GM23248 (cell line): ENCODE measurements at places on chromosomes 6 and 20. TPM values are rescaled to one million over a fixed set of nuclear protein-coding genes. Genes with fewer than 3 reads are reported as not detected.

UNC5CL gene
- total RNA-seq: not detected in 2 replicates

TAGAP gene
- total RNA-seq: not detected in 2 replicates

GSTA2 gene
- 0.11 TPM in 1 of 2 replicates, not detected in the other for total RNA-seq

GRCh38 chr6:97440590-97441176, 157.7 kb upstream of the MMS22L start:
- H3K27ac ChIP-seq: no peak overlapping the region
- H3K4me3 ChIP-seq: peak overlapping the region; percentile 36; the same call in 1 of the 2 replicates
- DNase-seq: peak; percentile 57
- no peaks in the 10 kb centered on the region for H3K36me3 ChIP-seq

DNA sequence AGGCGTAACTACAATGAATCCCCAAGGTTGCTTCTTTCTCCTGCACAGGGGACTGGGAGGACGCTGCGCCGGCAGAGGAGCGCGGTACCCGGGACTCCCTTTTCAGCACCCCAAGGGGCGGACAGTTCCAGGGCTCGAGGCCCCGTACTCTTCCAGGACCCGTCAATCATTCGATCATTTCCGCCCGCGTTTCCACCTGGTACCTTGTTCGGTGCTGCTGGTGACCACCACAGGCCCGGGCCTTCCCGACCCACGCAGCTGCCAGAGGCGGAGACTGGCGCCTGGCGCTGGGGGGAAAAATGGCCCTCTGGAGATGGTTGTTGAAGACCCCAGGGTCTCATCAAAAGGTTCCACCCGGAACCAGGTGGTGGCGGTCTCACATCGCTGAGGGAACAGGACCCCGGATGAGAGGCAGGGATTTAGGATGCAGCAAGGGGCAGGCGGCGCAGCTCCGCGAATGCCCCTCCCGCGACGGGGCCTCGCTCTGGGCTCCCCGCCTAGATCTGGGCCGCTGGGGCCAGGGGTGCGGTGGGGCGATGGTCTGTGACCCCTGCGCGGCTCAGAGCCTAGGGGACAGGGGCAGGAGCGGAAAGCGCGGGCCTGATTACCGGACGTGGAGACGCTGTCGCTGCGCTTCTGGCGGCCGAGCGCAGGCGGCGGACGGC, 744 bp downstream of the VSX1 start:
- H3K36me3 ChIP-seq: no peaks in the 10 kb centered on the region
- H3K4me1 ChIP-seq: peaks cover 9% of the 10 kb centered on the region; the same call in 1 of the 2 replicates
- DNase-seq: peak; percentile 30
- no peak overlapping the region for H3K4me3 ChIP-seq
- peaks cover 91% of the 10 kb centered on the region for H3K27me3 ChIP-seq

DNA sequence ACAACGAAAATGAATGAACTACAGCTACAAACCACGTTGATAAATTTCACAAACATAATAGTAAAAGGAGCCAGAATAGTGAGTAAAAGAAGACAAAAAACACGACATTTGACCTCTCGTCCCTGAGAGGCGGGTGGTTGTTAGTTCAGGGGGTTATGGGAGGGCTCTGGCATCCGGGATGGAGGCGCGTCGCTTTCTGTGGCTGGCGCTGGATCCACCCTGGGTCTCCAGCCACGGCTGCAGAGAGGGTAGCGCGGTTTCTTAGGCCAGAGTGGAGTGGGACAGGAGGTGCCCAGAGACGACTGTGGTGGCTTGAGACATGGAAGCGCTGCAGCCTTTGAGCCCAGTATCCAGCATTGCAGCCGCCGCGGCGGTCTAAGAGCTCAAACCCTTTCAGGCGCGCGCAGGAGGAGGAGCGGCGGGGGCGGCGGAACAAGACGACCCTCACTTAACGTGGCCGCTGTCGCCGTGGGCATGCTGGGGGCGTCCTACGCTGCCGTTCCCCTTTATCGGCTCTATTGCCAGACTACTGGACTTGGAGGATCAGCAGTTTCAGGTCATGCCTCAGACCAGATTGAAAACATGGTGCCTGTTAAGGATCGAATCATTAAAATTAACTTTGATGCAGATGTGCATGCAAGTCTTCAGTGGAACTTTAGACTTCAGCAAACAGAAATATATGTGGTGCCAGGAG, 3.7 kb upstream of the ZSCAN23 start:
- H3K27me3 ChIP-seq: no peaks in the 10 kb centered on the region
- no peak overlapping the region for H3K27ac ChIP-seq
- peaks cover 5% of the 10 kb centered on the region for H3K4me1 ChIP-seq

GRCh38 chr6:85470023-85470410, 20.1 kb downstream of the NT5E start:
- H3K27me3 ChIP-seq: no peaks in the 10 kb centered on the region
- peak overlapping the region; percentile 63; the same call in 1 of the 2 replicates for H3K27ac ChIP-seq
- peaks cover 47% of the 10 kb centered on the region for H3K36me3 ChIP-seq
- peak; percentile 46 for DNase-seq

DNA sequence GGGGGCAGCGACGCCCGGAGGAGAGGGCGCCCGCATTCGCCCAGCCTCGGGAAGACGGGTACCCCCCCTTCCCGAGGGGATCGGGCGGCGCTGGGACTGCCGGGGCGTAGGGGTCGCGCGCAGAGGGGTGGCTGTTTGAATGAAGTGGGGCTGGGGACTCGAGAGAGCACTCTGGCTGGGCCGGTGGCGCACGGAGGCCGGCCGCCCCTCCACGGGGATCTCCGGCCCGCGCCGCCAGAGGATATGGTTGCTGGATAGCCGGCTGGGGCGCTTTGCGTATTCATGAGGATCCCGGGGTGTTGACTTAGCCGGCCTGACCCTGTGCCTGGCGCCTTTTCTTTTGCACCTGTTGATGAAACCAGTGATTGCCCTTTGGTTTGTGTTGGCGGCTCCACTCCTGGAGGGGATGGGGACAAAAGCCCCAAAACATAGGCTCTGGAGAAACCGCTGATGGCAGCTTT, 469 bp downstream of the SYNJ2 start:
- H3K27ac ChIP-seq: no peak overlapping the region
- no peaks in the 10 kb centered on the region for H3K27me3 ChIP-seq
- no peaks in the 10 kb centered on the region for H3K36me3 ChIP-seq
- peak; percentile 74 for DNase-seq
- H3K4me3 ChIP-seq: peak overlapping the region; percentile 96

DNA sequence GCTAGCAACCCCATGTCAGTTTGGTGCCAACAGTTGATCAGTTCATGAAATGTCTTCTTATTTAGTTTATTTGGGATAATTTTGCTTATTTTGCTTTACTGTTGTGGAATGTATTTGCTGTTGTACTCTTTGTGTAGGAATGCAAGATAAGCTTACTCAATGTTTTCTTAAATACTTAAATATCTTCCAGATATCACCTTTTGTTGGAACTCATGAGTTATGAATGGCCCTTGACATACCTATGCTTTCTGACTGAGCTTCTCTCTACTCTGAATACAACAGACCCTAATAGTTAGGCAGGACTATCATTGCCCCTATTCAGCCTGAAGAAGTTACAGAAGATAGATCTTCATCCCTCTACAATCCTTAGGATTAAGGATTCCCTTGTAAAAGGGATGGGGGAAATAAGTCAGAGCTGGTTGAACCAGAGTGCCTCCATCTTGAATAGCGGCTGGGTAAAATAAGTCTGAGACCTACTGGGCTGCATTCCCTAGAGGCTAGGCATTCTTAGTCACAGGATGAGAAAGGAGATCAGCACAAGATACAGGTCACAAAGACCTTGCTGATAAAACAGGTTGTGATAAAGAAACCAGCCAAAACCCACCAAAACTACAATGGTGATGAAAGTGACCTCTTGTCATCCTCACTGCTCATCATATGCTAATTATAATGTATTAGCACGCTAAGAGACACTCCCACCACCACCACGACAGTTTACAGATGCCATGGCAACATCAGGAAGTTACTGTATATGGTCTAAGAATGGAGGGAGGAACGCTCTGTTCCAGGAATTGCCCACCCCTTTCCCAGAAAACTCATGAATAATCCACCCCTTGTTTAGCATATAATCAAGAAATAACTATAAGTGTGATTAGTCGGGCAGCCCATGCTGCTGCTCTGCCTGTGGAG, 196.9 kb downstream of the AKAP7 start:
- H3K27ac ChIP-seq: no peak overlapping the region
- no peaks in the 10 kb centered on the region for H3K4me1 ChIP-seq
- no peak overlapping the region for H3K4me3 ChIP-seq
- H3K36me3 ChIP-seq: no peaks in the 10 kb centered on the region
- H3K27me3 ChIP-seq: no peaks in the 10 kb centered on the region
- no peak for DNase-seq

GRCh38 chr6:16405375-16405774, 167.0 kb downstream of the GMPR start:
- H3K27ac ChIP-seq: no peak overlapping the region
- no peak for DNase-seq
- H3K36me3 ChIP-seq: 0 out of 2 replicates have a peak, but pooled peaks cover 4% of the 10 kb centered on the region
- H3K27me3 ChIP-seq: no peaks in the 10 kb centered on the region
- peaks cover 11% of the 10 kb centered on the region for H3K4me1 ChIP-seq

- no peak for DNase-seq
- H3K27me3 ChIP-seq: no peaks in the 10 kb centered on the region
- H3K4me3 ChIP-seq: no peak overlapping the region
- H3K4me1 ChIP-seq: peaks cover 4% of the 10 kb centered on the region
- no peak overlapping the region for H3K27ac ChIP-seq
These were observed 152.1 kb downstream of the DTNBP1 start for GRCh38 chr6:15510536-15511247.

DNA sequence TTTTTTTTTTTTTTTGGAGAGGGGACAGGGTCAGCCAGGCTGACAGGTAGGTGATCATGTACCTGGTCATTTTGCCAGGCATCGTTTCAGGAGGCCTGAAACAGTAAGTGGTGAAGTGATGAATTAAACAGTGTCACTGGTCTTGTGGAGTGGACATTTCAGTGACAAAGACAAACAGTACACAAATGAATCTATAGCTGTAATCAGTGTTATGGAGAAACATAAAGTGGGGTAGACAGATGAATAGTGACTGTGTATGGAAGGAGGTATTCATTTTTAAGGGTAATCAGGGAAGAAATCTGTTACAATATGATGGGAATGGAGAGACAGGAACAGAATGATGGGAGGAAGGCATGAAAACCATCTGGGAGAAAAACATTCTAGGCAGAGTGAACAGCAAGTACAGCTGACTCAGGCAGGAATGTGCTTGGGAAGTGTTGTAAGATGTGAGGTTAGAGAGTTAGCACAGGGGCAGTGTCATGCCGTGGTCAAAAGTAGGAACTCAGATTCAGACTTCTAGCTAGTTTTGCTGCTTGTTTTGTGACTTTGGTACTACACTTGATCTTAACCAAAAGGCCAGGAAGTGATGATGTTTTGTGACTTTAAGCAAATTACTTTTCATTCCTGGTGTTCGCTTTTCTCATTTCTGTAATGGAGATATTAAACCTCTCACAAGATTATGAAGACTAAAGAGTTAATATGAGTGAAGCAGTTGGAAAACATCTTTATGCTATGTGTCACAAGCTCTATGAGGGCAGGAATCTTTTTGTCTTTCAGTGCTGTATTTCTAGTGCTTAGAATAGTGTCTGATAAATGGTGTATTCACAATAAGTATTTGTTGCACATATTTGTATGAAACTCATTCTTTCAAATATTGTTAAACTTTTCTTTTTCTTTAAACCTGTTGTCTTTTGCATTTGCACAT, 43.4 kb downstream of the QKI start:
- peak; percentile 95 for DNase-seq
- peak overlapping the region; percentile 42 for H3K4me3 ChIP-seq
- H3K27me3 ChIP-seq: no peaks in the 10 kb centered on the region
- no peaks in the 10 kb centered on the region for H3K36me3 ChIP-seq

DNA sequence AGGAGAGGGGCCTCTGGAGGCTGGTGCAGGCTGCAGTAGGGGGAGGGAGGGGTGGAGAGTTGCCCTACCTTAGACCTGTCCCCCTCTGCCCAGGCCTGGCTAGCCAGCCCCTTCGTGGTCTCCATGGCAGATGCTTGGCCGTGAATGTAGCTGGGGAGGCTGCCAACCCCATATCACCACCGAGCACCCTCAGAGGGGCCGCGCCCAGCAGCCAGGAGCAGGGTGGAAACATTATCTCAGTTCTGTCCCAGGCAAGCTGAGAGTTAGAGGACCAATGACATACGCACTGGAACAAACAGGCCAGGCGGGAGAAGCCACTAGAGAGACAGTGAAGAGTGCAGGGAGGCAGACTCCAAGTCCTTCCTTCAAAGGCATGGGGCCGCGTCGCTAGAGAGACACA, 66.5 kb downstream of the LRFN2 start:
- no peak for DNase-seq
- no peak overlapping the region for H3K4me3 ChIP-seq
- H3K4me1 ChIP-seq: no peaks in the 10 kb centered on the region

DNA sequence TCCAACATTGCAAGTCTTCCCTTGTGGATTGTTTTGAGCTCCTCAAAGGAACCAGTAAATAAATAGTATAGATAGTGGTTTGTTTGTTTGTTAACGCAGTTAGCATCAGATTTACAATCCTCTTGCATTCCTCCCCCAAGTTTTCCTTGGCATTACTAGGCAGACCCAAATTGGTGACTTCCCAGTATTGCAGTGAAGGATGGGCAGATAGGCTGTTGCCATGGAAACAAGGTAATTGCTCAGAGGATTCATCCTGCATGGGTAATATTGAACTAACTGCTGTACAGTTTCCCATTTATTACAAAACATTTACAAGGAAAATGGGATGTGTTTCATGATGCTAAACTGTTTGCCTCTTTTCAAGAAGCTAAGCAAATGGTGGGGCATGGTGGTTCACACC, 477.2 kb downstream of the EPM2A start:
- no peak overlapping the region for H3K4me3 ChIP-seq
- DNase-seq: no peak
- no peak overlapping the region for H3K27ac ChIP-seq
- no peaks in the 10 kb centered on the region for H3K4me1 ChIP-seq

- H3K36me3 ChIP-seq: no peaks in the 10 kb centered on the region
- no peaks in the 10 kb centered on the region for H3K27me3 ChIP-seq
- no peak overlapping the region for H3K4me3 ChIP-seq
- DNase-seq: no peak
- H3K27ac ChIP-seq: no peak overlapping the region
- H3K4me1 ChIP-seq: peaks cover 15% of the 10 kb centered on the region
These were observed 30.5 kb downstream of the FOXP4 start for GRCh38 chr6:41576667-41577066.

DNA sequence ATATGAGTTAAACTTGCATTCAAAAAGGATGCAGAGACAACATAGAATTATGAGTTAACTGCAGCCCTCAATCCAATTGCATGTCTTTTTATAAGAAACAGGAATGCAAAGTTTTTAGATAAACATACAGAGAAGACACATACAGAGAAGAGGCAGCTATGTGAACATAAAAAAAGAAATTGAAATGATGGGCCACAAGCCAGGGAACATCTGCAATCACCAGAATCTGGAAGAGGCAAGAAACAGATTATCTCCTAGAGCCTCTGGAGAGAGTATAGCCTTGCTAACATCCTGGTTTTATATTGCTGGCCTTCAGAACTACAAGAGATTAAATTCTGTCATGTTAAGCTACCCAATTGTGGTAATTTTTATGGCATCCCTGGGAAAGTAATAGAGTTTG, 257.2 kb upstream of the EYS start:
- no peak overlapping the region for H3K27ac ChIP-seq
- DNase-seq: no peak
- no peaks in the 10 kb centered on the region for H3K4me1 ChIP-seq
- H3K4me3 ChIP-seq: no peak overlapping the region
